HT-29 (cell line): ENCODE measurements at places on chromosomes 16 and 17.
A peak's percentile ranks its signal among the peaks of the same experiment; 100 is the strongest.

DNA sequence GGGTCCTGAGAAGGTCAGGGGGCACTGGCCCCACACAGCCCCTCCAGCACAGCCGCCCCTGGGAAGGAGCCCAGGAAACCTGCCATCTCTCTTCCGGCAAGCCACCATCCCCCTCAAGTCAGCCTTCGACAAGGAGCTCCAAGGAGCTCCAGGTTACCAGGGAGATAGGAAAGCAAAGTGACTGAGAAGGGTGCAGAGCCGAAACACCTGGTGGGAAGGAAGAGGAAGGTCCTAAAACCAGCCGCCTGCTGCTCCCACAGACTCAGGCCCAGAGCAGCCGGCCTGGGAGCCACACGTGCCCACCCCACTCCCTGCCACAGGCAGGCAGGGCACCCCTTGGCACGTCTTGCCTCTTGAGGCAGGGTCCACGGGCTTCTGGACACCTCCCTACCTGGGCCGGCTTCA is 80.7 kb downstream of the TIMM22 start:
- no peak for DNase-seq

DNA sequence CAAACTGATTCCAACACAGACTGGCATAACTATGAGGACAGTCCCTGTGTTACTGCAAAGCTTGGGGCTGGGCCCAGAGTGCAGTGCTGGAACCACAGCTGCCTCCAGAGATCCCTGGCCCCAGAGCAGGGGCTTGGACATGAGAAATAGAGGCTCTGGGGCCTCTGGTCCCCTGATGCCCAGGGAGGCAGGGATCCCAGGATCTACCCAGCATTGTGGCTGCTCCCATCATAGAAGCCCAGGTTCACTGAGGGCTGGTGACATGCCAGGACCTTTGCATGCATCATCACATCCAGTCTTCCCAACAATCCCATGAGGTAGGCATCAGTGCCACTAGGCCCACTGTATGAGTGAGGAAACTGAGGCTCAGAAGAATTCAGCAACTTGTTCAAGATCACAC is 95.8 kb downstream of the TMEM132E start:
- DNase-seq, result no peak

DNA sequence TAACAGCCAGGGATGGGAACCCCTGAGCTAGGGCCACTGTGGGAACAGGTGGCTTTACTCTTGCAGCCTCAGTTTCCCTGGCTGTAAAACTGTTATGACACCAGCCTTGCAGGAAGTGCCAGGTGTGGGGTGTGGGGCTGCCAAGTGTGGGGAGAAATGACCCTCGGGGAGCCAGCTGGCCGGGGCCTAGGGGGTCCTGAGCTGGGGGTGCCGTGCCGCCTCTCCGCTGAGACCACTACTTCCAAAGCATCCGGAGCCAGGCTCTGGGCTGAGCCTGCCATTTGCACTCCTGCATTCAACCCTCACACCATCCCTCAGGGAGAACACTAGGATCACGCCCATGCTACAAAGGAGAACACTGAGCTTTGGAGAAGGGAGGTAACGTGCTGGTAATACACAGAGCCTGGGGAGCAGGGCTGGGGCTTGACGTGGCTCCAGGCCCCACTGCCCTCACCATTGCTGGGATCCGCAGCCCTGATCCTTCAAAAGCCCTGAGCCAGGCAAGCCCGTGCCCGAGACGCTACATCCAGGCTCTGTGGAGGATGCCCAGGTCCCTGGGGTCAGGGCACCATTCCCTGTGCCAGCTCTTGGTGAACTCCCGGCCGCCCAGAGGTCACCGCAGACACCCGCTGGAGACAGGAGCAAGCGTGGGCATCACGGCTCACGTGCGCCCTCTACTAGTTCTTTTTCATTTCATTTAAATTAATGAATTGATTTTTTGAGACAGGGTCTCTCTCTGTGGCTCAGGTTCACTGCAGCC is 28.8 kb upstream of the GINS2 start:
- peak; percentile 81 for DNase-seq

- no peak for DNase-seq
These were observed 22.6 kb upstream of the PMP22 start for GRCh38 chr17:15287538-15288267.

GRCh38 chr17:78356101-78356713 is 3.7 kb downstream of the SOCS3 start:
- DNase-seq, result peak; percentile 38

DNA sequence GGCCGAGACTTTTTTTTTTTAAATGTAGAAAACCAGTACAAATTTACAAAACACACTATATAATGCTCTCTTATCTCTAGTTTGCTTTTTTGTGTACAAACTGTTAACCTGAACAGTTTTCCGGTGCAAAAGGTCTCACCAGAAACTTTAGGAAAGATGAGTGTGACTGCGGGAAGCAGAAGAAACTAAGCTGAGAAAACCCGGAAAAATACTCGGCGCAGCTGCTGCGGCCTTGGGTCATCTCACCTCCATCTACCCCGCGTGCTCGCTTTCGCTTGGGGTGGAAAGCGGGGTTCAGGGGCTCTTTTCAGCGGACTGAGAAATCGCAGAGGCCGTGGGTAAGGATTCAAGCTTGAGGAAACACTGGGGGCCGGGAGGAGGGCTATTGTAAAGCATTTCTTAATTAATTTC is 1.8 kb downstream of the SALL1 start:
- no peak for DNase-seq
